ENCODE measurements at places on chromosomes 7 and 10. TPM values are rescaled to one million over a fixed set of nuclear protein-coding genes. Genes with fewer than 3 reads are reported as not detected.

GRCh38 chr10:117677890-117678500 is 135.4 kb downstream of the EMX2 start:
- no peaks in the 10 kb centered on the region for H3K4me1 ChIP-seq
- no peak overlapping the region for H3K4me3 ChIP-seq
- no peaks in the 10 kb centered on the region for H3K27me3 ChIP-seq
- DNase-seq, result no peak
- H3K27ac ChIP-seq, result no peak overlapping the region

GRCh38 chr7:4472728-4473127 is 209.4 kb upstream of the FOXK1 start:
- H3K36me3 ChIP-seq, result no peaks in the 10 kb centered on the region
- H3K27me3 ChIP-seq, result no peaks in the 10 kb centered on the region

Gene ELAPOR2
- total RNA-seq, result 15.3 TPM

DNA sequence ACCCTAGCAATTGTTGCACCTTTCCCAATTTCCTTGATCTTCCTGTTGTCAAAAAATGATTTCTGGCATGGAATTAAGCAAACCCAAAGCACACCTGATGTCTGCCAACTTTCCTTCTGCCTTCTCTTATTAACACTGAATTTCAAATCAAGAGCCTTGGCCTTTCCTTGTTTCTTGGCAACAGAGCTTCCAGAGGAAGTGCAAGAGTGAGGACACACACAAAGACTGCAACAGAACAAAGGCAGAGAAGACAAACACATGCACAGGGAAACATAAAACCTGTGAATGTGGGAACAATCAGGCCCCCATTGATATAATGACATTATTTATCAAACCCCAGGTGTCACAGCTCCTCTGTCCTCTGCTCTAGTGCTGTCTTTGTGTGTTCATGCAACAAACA is 73.0 kb upstream of the IL6 start:
- H3K36me3 ChIP-seq, result no peaks in the 10 kb centered on the region
- no peak for DNase-seq
- H3K27me3 ChIP-seq, result no peaks in the 10 kb centered on the region
- no peak overlapping the region for H3K27ac ChIP-seq
- H3K4me1 ChIP-seq, result no peaks in the 10 kb centered on the region
- no peak overlapping the region for H3K4me3 ChIP-seq

DNA sequence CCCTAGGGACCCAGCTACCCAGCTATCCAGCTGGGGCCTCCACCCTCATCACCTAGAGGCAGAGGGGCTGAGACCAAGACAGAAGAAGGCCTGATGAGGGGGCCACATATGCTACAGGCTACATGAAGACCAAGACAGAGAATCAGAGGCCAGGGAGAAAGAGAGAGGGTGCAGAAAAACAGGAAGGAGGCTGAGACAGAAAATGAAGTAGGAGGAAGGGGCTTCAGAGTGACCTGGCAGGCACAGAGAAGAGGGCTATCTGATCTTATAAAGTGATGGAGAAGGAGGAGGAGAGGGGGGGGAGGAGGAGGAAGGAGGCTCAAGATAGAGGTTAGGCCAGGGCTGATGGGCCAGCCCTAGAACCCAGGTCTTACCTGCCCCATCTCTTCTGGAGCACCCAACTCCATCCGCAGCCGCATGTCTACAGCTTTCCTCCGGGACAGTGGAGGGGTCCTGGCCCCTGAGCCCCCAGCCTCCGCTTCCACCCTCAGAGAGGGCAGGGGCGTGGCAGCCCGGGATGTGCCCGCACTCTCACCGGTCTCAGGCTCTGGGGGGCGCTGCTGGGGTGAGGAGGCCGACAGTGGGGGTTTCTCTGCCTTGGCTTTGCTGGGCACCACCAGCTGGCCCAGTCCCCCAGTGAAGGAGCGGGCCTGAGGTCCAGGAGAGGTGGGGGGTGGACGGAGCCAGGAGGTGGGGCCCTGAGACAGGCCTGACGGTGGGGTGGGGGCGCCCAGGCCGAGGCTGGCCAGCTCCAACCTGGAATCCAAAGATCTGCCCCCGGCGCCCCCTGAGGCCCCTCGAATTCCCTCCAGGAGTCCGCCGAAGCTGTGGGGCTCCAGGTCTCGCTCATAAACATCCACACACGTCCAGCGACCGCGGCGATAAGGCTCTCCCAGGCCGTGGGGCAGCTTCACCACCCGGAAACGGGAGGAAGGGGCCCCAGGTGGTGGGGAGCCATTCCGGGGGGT is 1.8 kb downstream of the TSC22D4 start:
- peaks cover 63% of the 10 kb centered on the region for H3K4me1 ChIP-seq
- peak overlapping the region; percentile 64 for H3K4me3 ChIP-seq
- H3K27me3 ChIP-seq, result no peaks in the 10 kb centered on the region
- peaks cover 28% of the 10 kb centered on the region for H3K36me3 ChIP-seq

Gene SFTPA1
- total RNA-seq, result not detected

DNA sequence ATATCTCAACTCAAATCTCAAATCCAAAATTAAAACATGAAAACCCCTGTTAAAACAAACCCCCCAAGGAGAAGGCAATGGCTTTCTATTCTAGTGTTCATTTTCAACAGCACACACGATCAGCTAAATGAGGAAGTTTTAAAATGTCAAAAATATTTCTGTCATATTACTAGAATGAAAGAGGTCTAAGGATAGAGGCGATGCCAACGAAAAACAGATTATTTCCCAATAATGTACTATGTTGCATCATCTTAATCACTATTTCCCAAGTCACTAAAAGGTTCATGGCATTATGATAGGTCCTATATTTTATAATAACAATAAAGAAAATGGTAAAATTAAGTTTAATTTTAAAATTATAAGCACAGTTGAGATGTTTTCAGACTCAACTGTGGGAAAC is 10.1 kb downstream of the CNOT4 start:
- DNase-seq, result no peak
- peaks cover 60% of the 10 kb centered on the region for H3K4me1 ChIP-seq
- no peaks in the 10 kb centered on the region for H3K27me3 ChIP-seq

Measured in sigmoid colon (tissue), 7 donors.